Activated CD4-positive, alpha-beta memory T cell treated with anti-CD3 and anti-CD28 coated beads, Interleukin-2, amount 10 ng/mL, durations not matched to agents 7 days and 5 days (primary cell): ENCODE measurements at places on chromosomes 2 and 18. TPM values are rescaled to one million over a fixed set of nuclear protein-coding genes. Genes with fewer than 3 reads are reported as not detected.

PMAIP1 gene
- total RNA-seq, result 35.3 TPM

ADCYAP1 gene
- total RNA-seq, result not detected

GKN1 gene
- not detected for total RNA-seq

ARHGAP25 gene
- total RNA-seq, result 128 TPM

UGT1A8 gene
- not detected for total RNA-seq

BCL11A gene
- total RNA-seq, result not detected

HOXD13 gene
- total RNA-seq, result not detected

FAHD2B gene
- total RNA-seq, result 21.0 TPM

AQP12B gene
- not detected for total RNA-seq

TLK1 gene
- 79.5 TPM for total RNA-seq
